ENCODE measurements at places on chromosomes 2 and 18. TPM values are rescaled to one million over a fixed set of nuclear protein-coding genes. Genes with fewer than 3 reads are reported as not detected.

Gene DES
- polyA plus RNA-seq = 5,021 TPM

GRCh38 chr2:202488671-202489070, 112.5 kb downstream of the BMPR2 start:
- no peak for DNase-seq

GRCh38 chr2:100391735-100392515, 25.5 kb downstream of the CHST10 start:
- DNase-seq = no peak

DNA sequence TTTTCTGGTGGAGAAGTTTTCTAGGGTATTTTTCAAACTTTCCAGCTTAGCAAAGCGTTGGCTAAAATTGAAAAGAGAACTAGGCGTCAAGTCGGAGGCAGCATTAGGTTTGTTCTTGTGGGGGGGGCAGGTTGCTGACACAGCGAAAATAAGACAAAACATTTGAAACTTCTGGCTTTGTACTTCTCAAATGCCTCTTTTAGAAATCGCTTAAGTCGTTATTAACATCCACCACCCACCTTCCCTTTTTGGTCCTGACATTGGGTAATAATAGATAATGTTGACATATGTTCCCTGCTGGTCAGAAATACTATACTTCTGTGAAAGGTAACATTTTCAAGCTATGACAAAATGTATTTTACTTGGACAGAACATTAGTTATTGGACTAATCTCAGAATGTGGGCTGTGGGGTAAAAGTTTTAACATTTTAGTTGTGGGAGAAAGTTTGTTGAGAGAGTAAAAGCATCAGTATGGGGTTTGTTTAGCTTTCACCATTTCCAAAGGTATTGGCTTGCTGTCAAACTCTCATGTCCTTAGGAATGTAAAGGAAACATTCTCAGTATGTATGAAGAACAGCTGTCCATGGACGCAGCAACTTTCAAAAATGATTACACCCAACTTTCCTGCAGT, 88.1 kb upstream of the ZEB2 start:
- DNase-seq = peak; percentile 58

DNA sequence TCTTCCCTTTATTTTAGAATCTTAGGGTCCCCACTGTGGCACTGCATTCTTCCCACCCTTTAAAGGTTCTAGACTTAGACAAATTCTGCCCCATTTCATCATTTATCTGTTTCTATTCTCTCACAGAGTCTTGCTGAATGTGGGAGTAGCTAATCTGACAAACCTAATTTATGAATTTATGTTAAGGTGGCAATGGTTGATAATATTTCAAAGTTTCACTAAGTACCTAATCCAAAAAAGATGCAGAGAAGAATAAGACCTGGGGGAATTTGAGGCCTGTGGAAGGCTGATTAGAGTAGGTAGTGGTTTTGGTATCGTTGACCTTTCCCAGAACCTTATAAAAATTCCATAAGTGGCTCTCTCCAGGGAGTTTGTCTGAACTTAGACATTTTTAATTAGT, 18.0 kb downstream of the KCNE4 start:
- no peak for DNase-seq

- DNase-seq = no peak
Measured at GRCh38 chr18:65403534-65403933, 347.3 kb upstream of the CDH7 start.

GRCh38 chr2:219506153-219506801, 7.6 kb downstream of the GMPPA start:
- no peak for DNase-seq

- no peak for DNase-seq
Measured at GRCh38 chr18:78898635-78899034, 81.0 kb upstream of the SALL3 start.

DNA sequence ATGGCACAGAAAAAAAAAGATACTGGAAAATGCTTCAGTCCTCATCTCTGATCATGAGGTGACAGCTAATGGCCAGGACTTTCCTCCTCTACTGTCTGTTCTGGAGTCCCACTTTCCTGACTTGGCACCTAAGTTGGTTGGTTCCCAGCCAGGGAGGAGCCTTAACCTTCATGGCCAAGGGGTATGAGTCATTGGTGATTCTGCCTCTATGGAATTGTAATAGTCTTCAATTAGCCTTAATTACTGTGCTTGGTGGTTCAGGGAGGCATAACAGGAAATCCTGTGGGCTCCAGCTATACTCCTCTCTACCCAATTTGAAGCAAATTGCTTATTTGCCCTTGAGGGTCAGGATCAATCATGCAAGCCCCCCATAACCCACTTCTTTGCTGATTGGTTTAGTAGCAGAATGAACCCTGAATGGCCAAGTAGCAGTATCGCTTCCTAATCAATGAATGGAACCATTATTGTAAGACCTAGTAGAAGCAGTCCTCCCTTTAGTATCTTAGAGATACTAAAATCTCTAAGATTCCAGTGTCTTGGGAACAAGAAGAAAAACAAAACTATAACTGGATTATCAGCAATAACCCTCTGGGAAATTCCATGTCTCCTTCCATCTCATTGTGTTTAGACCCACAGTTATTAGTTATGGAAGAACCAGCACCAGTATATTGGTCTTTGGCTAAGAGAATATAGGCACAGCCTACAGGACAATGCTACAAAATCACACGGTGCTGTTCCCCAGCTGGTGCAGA, 109.0 kb downstream of the COL6A3 start:
- no peak for DNase-seq

GRCh38 chr2:130916438-130916705, 79.7 kb downstream of the ARHGEF4 start:
- no peak for DNase-seq

- DNase-seq = no peak
Measured at GRCh38 chr2:1505031-1505441, 91.8 kb downstream of the TPO start.

Gene CTIF
- 24.5 TPM for polyA plus RNA-seq

- DNase-seq = no peak
Measured at GRCh38 chr2:112163541-112163981, 25.4 kb downstream of the FBLN7 start.

- DNase-seq = no peak
Measured at GRCh38 chr2:152126664-152127063, 27.8 kb upstream of the CACNB4 start.

DNA sequence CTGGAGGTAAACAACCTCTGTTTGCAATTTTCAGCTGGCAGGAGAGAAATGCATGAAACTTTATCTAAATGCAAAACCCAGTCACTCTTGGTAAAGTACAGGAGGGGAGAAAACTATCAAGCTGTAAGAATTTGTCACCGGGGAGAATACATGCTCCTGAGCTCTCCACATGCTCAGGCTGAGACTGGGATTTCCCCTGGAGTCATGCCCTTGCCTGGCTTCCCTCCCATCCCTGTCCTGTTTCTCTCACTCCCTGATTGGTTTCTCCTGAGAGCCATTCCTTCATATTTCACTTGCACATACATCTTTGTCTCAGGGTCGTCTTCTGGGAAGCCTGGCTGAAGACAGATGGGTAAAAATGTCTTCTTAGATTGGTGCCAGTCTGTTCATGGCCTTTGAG, 52.9 kb upstream of the SPATS2L start:
- DNase-seq = no peak

GRCh38 chr2:201600906-201601305, 42.4 kb downstream of the TMEM237 start:
- DNase-seq = no peak

Gene METTL4
- polyA plus RNA-seq = 13.2 TPM

GRCh38 chr18:52394602-52395001, 54.6 kb downstream of the DCC start:
- DNase-seq = no peak

Gene BCL2L11
- 9.1 TPM for polyA plus RNA-seq

Gene REG1B
- polyA plus RNA-seq = not detected

DNA sequence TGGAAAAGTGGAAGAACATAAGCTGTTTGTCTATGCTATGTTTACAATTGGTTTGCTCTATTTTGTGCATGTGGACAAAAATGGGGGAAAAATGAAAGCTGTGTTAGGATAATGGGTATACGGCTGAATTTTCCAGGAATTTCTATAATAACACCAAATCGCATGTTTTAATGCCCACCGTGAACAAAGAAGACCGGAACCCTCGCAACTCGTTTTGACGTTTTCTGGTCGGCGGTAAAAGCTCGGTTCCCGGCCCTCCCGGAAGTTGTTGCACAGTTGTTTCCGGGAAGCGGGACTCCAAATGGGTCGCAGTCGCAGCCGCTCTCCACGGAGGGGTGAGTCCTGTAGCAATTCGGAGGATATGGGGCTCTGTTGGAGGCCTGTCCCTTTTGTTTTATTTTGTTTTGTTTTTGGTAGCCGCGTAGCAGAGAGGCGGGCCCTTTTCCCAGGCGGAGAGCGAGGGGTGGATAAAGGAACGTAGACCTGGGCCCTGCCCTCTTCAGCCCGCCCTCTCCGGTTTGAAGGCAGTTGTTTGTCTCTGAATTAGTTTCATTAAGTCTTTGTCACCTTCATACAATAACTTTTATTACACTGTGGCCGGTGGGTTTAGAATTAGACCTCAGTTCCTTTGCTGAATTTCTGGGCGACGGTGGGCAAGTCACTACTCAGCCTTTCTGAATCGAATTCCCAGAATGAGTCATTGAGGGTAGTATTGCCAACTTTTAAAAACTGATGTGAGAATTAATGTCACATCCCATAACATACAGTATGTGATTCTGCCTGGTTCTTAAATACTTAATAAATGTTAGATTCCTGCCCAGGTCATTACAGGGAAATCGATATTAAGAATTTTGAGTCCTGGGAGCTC, at the start of gene SNRNP27:
Gene SNRNP27 (plus strand): TSS at position 273 of the 868 bp plus-strand sequence. CDS start 29 bp downstream, at position 302.
- peak; percentile 89 for DNase-seq

GRCh38 chr18:45166836-45167551, 448.3 kb upstream of the SLC14A2 start:
- DNase-seq = no peak

GRCh38 chr18:24053211-24053610, 38.7 kb downstream of the TTC39C start:
- DNase-seq = no peak

Gene CYBRD1
- 80.9 TPM for polyA plus RNA-seq

DNA sequence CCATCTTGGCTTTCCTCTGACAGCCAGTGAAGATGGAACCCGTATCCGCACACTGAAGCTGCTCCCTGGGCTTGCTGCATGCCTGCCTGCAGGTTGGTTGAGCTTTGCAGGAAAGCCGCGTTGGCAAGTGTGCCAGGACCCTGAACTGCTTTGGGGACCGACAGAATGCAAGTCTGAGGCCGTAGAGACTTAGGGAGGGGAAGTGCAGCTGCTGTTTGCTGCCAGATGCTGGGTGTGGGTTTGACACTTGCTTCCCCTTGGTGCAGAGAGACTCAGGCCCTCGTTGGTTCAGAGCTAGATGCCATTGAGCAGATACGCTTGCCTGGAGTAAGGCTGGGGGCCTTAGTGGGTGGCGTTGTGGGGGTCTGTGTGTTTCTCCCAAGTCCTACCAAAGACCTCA, 13.1 kb upstream of the PHLPP1 start:
- no peak for DNase-seq

GRCh38 chr2:8086796-8087479, 594.9 kb upstream of the ID2 start:
- DNase-seq = no peak

Gene RUFY4
- polyA plus RNA-seq = not detected

- no peak for DNase-seq
Measured at GRCh38 chr2:127034883-127035611, 71.9 kb downstream of the BIN1 start.

Data from muscle of arm (tissue), 14 donors.